Renal cortex interstitium (tissue), 15 donors: ENCODE measurements at places on chromosomes 4 and X. TPM values are rescaled to one million over a fixed set of nuclear protein-coding genes. Genes with fewer than 3 reads are reported as not detected.

- no peak for DNase-seq
These were observed 14.7 kb downstream of the GRPR start for GRCh38 chrX:16138108-16138427.

- no peak for DNase-seq
These were observed 66.9 kb downstream of the GALNTL6 start for GRCh38 chr4:171880136-171880535.

- no peak for DNase-seq
These were observed 78.5 kb downstream of the APBB2 start for GRCh38 chr4:41135801-41136200.

GRCh38 chr4:120694973-120695372 is 227.6 kb downstream of the PRDM5 start:
- DNase-seq, result no peak

Gene L1CAM
- 35.2 TPM for polyA plus RNA-seq

- no peak for DNase-seq
These were observed 540.0 kb downstream of the SPRY1 start for GRCh38 chr4:123936621-123937043.

GRCh38 chrX:133325422-133325821 is 89.9 kb downstream of the GPC4 start:
- no peak for DNase-seq

Gene HMX1
- not detected for polyA plus RNA-seq

DNA sequence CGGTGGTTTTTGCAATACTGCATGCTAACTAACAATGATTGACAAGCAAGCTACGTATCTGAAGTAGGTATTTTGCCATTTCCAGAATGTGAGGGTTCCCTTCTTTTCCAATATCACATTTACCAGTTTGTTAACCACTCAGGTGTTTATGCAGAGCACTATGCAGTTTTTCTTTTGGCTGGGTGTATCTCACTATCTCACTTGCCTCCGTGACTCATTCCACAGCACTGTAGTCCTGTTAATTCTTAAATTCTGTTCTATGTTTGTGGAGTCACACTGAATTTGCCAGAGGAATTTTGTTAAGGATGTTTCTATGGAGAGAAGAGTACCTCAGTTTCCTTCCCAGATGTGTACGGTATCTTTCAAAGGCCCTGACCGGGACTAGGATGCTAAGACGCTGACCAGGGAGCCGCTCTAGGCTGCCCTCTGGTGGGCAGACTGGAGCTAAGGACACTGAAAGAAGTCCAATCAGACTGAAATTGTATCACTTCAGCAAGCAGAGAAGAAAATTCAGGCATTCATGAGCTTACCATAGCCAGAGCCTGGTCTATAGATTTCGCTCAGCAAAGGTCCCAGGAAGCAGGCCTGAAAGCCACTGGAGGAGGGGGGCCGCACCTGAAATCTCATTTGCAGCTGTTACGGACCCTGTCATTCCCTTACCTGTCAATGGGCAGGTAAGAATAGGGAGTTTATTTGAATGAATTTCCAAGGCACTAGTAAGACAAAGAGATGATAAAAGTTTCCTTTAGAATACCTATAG is 388.4 kb upstream of the SPOCK3 start:
- DNase-seq, result peak; percentile 38

GRCh38 chr4:89373394-89373793 is 65.8 kb upstream of the GPRIN3 start:
- DNase-seq, result no peak
